Ovary (tissue), 10 donors: ENCODE measurements at places on chromosomes 4 and X. TPM values are rescaled to one million over a fixed set of nuclear protein-coding genes. Genes with fewer than 3 reads are reported as not detected.

The PRDM8 gene
- polyA plus RNA-seq, result 6.2 TPM

The KCNE5 gene
- 0.64 TPM for polyA plus RNA-seq

The FGA gene
- not detected for polyA plus RNA-seq

The NEXMIF gene
- 0.13 TPM for polyA plus RNA-seq

The GRID2 gene
- 0.65 TPM for polyA plus RNA-seq

The KLHL2 gene
- 11.4 TPM for polyA plus RNA-seq

The GRIA3 gene
- 4.2 TPM for polyA plus RNA-seq

The VEGFC gene
- polyA plus RNA-seq, result 12.8 TPM

The TECRL gene
- 0.07 TPM for polyA plus RNA-seq

The SLC49A3 gene
- polyA plus RNA-seq, result 1.8 TPM

DNA sequence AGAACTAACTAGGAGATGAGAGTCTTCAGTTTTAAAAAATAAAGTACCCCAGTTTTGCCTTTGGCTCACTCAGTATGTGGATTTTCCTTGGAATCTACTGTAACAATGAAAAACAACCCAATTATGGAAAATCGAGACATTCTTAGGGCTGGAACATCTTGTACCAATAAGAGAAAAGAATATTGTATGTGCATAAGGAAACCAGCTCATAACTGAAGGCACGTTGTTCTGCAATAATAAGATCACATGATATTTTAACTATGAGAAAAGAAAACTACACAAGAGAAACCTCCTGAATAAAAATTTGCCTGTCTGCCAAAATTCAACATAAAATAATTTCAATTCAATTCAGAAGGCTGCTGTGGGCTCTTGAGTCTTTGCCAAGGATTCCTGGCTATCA is 261.8 kb upstream of the EDNRA start:
- H3K27me3 ChIP-seq, result no peaks in the 10 kb centered on the region
- peaks cover 4% of the 10 kb centered on the region for H3K4me1 ChIP-seq
- no peak for DNase-seq
- H3K36me3 ChIP-seq, result no peaks in the 10 kb centered on the region

DNA sequence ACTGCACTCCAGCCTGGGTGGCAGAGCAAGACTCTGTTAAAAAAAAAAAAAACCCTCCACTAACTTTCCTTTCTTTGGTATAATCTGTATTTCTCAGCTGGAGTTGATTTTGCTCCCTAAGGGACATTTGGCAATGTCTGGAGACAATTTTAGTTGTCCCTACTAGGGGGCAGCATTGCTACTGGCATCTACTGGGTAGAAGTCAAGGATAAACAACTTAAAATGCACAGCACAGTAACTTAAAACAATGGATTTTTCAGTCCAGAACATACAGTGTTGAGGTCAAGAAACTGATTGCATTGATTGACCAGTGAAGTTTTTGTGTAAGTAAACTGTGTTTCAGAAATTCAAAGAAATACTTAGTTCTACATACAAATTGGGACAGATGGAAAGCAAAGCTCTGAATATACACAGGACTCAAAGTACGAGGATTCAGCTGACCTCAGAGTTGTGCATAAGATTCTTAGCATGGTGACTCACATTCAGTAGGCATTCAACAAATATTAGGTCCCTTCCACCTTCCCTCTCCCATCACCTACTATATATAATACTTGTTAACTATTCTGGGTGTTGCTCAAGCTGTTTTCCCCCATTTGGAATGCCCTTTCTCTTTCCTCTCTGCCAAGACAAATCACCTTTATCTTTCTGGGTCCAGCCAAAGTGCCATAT is 8.8 kb downstream of the DDX53 start:
- H3K4me1 ChIP-seq, result no peaks in the 10 kb centered on the region
- no peaks in the 10 kb centered on the region for H3K27me3 ChIP-seq
- no peak for DNase-seq

- no peak overlapping the region for H3K27ac ChIP-seq
- no peaks in the 10 kb centered on the region for H3K36me3 ChIP-seq
- H3K4me3 ChIP-seq, result no peak overlapping the region
- H3K27me3 ChIP-seq, result no peaks in the 10 kb centered on the region
Measured at GRCh38 chr4:127846061-127846460, 34.6 kb upstream of the PLK4 start.

GRCh38 chrX:43699475-43699874 is 43.4 kb downstream of the MAOA start:
- H3K27me3 ChIP-seq, result no peaks in the 10 kb centered on the region
- H3K36me3 ChIP-seq, result no peaks in the 10 kb centered on the region
- peaks cover 4% of the 10 kb centered on the region for H3K4me1 ChIP-seq

DNA sequence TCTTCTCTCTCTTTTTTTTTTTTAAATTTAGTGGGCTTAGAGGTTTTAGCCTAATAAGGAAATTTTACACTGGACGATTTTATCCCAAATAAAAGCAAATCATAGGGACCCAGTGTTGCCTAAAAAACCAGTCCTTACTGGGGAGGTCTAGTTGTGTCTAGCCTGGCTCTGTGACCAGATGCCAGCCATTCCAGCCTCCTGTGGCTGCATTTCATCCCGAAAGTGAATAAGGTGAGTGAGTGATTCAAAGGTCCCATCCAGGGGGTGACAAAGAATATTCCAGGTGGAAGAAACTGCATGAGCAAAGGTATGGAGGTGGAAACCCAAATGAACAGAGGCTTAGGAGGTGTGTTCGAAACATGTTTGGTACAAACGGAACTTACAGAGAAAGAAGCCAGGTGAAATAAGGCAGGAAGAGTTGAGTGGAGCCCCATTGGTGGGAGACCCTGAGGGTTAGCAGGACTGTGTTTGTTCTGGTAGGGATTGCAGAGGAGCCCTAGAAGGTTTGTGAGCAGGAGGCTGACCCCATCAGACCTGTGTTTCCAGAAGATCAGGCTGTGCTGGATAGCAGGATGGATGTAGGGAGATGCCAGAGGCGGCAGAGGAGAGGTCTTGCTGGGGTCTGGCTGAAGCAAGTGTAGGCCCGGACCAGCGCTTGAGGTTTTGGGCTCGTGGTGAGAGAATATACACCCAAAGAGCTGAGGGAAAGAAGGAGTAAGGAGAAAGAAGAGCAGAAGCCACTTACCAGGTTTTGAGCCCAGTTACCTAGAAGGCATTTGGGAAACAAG is 31.6 kb downstream of the PTTG2 start:
- peaks cover 18% of the 10 kb centered on the region for H3K4me1 ChIP-seq
- no peaks in the 10 kb centered on the region for H3K36me3 ChIP-seq
- H3K27me3 ChIP-seq, result no peaks in the 10 kb centered on the region
- H3K4me3 ChIP-seq, result no peak overlapping the region
- DNase-seq, result no peak

- H3K4me1 ChIP-seq, result no peaks in the 10 kb centered on the region
- no peak for DNase-seq
- H3K4me3 ChIP-seq, result no peak overlapping the region
- H3K27me3 ChIP-seq, result no peaks in the 10 kb centered on the region
- H3K36me3 ChIP-seq, result no peaks in the 10 kb centered on the region
- no peak overlapping the region for H3K27ac ChIP-seq
Measured at GRCh38 chr4:64062991-64063390, 346.3 kb downstream of the TECRL start.

DNA sequence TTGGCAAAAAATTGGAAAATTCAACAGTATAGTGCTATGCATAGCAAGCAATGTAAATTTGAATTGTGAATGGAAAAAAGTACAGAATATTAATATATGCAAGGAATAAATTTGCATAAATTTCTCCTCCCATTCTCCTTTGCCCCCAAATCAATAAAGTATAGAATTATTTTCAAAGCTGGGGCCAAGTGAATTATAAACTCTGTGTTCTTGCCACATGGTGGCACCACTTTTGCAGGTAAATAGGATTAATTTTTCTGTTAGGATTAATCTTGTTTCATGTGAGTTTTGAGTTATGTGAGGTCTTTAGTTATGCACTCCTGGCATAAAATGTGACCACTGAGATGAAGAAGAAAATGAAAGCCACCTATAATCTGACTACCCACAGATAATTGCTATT is 19.9 kb downstream of the COPS4 start:
- no peak overlapping the region for H3K4me3 ChIP-seq
- H3K36me3 ChIP-seq, result no peaks in the 10 kb centered on the region
- no peak overlapping the region for H3K27ac ChIP-seq
- DNase-seq, result no peak
- no peaks in the 10 kb centered on the region for H3K4me1 ChIP-seq
- no peaks in the 10 kb centered on the region for H3K27me3 ChIP-seq

DNA sequence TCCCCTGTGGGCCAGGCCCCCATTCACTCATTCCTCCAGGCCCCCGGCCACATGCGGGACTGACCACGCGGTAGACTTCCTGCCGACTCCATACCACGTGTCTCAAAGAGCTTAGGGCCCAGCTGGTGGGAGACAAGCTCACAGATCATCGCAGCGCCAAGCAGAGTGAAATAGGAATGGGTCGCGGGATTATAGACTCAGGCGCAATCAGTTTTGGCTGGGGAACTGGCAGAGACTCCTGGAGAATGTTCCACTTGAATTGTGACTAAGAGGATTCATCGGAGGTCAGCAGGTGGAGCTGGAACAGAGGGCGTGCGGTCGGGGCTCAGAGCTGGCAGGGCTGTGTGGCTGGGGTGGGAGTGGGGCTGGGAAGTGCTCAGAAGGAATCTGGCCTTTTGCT is 15.6 kb downstream of the ATP2B3 start:
- H3K27ac ChIP-seq, result no peak overlapping the region
- no peaks in the 10 kb centered on the region for H3K4me1 ChIP-seq
- no peak for DNase-seq
- H3K27me3 ChIP-seq, result no peaks in the 10 kb centered on the region

- H3K27me3 ChIP-seq, result no peaks in the 10 kb centered on the region
- peak; percentile 50 for DNase-seq
- H3K4me1 ChIP-seq, result peaks cover 2% of the 10 kb centered on the region
- peak overlapping the region; percentile 50 for H3K4me3 ChIP-seq
- H3K27ac ChIP-seq, result peak overlapping the region; percentile 71
Measured at GRCh38 chr4:103018391-103019307, 856 bp downstream of the SLC9B1 start.

DNA sequence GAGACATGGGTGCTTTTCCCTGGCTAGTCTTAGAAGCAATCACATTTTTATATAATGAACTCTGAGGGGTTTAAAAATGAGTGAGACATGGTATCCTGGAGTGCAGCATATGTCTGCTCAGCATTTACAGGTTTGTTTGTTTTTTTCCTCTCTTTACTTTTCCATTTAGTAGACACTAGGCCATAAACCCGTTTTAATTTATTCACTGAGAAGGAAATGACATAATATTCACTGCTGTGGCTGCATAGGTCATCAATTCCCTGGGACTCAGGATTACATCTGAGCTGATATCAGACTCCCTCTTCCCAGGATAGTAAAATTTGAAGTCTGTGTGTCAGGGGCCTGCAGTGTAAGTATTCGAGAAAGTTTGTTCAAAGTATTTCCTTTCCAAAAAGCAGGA is 178.9 kb upstream of the SPRY1 start:
- no peak overlapping the region for H3K27ac ChIP-seq
- H3K4me1 ChIP-seq, result no peaks in the 10 kb centered on the region
- H3K4me3 ChIP-seq, result no peak overlapping the region
- no peak for DNase-seq

DNA sequence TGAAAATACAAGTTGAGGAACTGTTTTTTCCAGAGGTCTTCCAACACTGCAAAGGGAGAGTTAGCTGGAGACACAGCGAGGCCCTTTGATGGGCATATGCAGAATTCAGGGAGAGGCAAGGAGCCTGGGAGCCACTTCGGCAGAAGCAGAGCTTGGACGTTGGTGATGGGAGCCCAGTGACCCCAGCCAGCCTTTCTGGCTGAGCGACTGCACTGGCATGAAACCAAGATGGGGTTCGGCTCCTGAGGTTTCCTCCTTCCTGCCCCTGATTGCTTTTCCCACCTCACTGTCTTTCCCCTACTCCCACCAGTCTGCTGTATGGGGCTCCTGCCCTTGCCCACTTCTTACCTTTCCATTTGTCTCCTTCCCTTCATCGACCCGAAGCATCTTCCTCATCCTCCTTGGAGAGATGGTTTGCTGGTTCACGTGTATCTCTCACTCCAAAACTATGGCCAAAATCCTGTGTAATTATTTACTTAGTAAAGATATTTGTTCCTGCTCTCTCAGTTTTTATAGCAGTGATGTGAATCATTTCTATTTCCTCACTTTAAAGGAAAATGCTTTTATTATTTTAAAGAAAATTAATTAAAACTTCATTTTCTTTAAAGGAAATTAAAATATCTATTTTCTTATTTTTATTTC is 100.5 kb downstream of the NFKB1 start:
- no peak overlapping the region for H3K4me3 ChIP-seq
- H3K36me3 ChIP-seq, result no peaks in the 10 kb centered on the region
- H3K27ac ChIP-seq, result no peak overlapping the region
- DNase-seq, result no peak
- no peaks in the 10 kb centered on the region for H3K27me3 ChIP-seq
- peaks cover 2% of the 10 kb centered on the region for H3K4me1 ChIP-seq

DNA sequence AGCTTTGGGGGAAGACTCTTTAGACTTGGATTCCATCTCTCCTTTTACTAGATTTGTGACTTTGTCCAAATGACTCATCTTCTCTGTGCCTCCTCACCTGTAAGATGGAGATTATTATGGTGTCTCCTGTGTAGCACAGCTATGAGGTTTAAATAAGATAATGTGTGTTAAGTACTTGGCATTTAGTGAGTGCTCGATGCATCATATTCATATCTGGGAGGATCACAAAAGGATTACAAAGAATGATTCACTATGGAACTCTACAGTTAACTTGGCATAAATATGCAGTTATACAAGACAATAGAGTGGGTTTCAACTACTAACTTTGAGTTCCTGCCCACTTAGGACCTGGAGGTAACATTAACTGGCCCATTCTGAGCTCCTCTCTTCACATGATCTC is 2.3 kb downstream of the GBA3 start:
- no peak for DNase-seq
- no peaks in the 10 kb centered on the region for H3K27me3 ChIP-seq
- H3K27ac ChIP-seq, result no peak overlapping the region
- no peaks in the 10 kb centered on the region for H3K4me1 ChIP-seq
- H3K4me3 ChIP-seq, result no peak overlapping the region

DNA sequence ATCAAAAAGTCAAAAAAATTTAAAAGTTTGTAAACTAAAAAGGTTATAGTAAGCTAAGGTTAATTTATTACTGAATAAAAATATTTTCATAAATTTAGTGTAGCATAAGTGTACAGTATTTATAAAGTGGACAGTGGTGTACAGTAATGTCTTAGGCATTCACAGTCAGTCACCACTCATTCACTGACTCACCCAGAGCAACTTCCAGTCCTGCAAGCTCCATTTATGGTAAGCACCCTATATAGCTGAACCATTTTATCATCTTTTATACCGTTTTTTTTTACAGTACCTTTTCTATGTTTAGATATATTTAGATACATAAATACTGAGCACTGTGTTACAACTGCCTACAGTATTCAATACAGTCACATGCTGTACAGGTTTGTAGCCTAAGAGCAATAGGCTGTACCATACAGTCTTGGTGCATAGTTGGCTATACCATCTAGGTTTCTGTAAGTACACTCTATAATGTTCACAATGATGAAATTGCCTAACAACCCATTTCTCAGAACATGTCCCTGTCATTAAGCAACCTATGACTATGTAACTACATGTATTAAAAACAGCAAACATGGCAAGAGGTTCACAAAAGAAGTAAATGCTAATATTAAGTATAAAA is 18.6 kb downstream of the ACSL4 start:
- no peak overlapping the region for H3K4me3 ChIP-seq
- no peaks in the 10 kb centered on the region for H3K27me3 ChIP-seq
- DNase-seq, result no peak
- H3K4me1 ChIP-seq, result no peaks in the 10 kb centered on the region
- no peak overlapping the region for H3K27ac ChIP-seq
- no peaks in the 10 kb centered on the region for H3K36me3 ChIP-seq

GRCh38 chrX:102651242-102652011 is at the start of gene GPRASP1:
GPRASP1 (plus strand) TSS chrX:102651483; CDS start chrX:102653914, 2,431 bp downstream.
- H3K27ac ChIP-seq, result peak within 1 kb of the TSS; percentile 85
- no peaks in the 10 kb centered on the region for H3K36me3 ChIP-seq
- no peaks in the 10 kb centered on the region for H3K27me3 ChIP-seq
- peak within 1 kb of the TSS; percentile 79 for H3K4me3 ChIP-seq
- DNase-seq, result peak; percentile 87
